Activated T-cell treated with anti-CD3 and anti-CD28 coated beads for 4 hours (primary cell): ENCODE measurements at places on chromosomes 2 and 18.

- DNase-seq, result no peak
Measured at GRCh38 chr2:66034467-66034866, 400.5 kb upstream of the MEIS1 start.

DNA sequence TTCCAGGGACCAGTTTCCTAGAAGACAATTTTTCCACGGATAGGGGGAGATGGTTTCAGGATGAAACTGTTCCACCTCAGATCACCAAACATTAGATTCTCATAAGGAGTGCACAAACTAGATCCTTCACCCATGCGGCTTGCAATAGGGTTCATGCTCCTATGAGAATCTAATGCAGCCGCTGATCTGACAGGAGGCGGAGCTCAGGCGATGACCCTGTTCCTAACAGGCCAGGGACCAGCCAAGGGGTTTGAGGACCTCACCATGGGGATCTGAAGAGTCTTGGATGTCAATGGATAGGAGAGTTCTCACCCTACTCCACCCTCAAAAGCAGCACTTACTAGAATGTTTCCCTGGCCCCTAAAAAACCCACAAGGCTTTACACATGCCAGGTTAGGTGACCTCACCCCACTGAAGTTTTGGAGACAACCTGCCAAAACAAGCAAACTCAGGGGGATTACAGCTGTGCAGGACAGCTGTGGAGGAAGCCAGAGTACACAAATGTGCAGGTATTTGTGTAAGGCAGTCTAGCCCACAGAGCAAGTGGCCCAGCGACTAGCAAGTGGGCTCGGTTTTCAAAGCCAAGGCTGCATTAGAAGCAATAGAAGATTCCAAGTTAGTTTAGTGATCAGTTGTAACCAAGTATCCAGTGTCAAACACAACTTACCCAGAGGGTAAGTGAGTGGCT lies 3.9 kb downstream of the EVA1A start:
- DNase-seq, result no peak

GRCh38 chr2:21866316-21866715 lies 742.5 kb downstream of the TDRD15 start:
- no peak for DNase-seq

DNA sequence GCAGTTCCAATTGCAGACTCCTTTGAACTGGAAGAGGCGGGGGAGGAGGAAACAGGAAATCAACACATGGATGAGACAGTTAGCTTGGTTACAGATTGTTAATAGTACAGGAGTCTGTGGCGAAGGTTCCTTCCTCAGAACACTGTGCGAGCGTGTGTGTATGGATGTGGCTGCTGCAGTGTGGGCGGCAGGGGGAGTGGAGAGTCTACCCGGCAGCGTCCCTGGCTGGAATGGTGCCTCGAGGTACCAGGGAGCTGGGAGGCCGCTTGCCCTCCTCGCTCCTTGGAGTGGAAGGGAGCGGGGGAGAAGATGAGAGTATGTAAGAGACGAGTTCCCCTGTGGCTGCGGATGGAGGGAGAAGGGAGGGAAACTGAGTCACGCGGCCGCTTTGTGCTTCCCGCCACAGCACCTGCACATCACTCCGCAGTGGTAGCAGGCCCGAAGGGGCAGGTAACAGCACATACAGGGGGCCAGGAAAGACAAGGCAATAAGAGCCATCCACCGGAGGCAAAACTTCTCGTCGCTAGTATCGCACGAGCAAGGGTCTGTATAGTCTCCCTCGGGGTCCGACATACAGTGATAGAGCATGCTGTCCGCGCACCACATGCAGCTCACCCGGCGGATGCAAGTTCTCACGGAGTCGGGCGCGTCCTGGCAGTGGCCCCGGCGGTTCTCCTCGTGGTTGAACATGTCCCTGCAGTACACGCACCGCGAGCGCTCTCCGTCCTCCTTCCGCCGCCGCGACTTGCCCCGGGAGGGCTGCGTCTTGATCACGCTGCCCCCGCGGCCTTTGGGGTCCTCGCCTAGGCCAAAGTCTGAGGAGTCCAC lies 85.7 kb downstream of the ACTR2 start:
- no peak for DNase-seq

DNA sequence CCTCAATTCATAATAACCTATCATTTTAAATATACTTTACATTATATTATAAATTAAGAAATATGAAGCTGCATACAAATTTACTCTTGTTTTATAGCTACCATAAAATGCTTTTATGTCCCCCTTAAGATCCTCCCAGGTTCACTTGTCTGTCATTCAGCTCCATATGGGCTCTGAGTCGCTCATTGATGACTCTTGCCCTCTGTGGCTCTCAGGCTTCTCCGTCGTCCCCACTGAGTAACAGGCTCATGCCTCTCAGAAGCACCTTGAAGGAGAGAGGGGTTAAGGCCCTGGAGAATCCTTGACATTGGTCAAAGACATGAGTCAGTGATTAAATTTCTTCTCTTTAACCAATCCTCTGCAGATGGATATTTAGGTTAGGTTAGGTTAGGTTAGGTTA lies 6.2 kb upstream of the MCM6 start:
- DNase-seq, result no peak

- no peak for DNase-seq
Measured at GRCh38 chr2:40556739-40557138, 104.8 kb upstream of the SLC8A1 start.

GRCh38 chr2:45960057-45960863 lies 308.8 kb downstream of the PRKCE start:
- no peak for DNase-seq

DNA sequence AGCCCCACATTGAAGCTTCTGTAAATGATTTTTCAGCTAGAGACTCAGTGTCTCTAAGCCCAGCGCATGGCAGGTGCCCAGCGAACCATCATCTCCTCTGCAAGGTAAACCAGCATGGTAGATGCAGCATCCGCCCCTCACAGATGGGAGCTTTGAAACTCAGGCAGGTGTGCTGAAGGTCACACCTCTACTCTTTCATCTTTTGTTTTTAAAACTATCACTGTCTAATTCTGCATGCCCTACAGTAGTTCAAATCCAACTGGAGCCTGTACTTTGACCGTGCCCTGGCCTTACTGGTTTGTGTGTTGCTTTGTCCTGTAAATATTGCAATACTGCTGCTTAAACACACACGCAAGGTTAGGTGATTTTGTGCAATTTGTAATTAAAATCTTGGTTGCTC lies 831.1 kb downstream of the GALR1 start:
- no peak for DNase-seq

- DNase-seq, result no peak
Measured at GRCh38 chr18:12301263-12302005, 6.6 kb upstream of the TUBB6 start.

GRCh38 chr2:121451398-121451797 lies 79.3 kb upstream of the RNU4ATAC start:
- no peak for DNase-seq
